M059J (cell line): ENCODE measurements at places on chromosomes 7 and 10.
A peak's percentile ranks its signal among the peaks of the same experiment; 100 is the strongest.

DNA sequence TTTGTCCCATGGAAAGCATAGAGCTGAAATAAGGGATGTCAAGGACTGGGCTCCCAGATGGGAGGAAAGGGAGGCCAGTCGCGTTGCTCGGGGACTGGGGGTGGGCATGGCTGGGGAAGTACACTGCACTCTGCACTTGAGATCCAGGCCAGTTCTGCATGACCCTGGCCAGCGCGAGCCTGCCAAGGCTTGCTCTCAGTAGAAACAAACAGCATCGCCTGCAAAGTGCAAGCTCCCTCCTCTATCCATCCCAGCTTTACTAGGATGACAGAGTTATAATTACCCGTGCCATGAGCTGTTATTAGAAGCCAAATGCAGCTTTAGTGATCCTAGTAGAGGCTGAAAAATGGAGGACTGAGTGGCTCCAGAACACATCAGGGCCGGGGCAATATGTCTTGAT, 43.9 kb upstream of the PDCD4 start:
- no peak for DNase-seq

DNA sequence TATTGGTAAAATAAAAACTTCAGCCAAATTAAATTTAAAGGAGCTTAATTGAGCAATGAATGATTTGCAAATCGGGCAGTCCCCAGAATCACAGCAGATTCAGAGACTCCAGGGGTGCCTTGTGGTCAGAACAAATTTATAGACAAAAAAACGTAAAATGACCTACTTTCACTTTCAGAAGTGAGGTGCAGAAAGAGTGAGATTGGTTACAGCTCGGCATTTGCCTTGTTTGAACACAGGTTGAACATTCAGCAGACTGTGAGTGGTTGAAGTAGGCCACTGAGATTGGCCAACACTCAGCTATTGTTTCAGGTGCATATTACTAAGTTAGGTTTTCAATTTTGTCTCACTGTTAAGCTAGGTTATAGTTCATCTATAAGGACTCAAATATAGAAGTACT, 153.4 kb downstream of the BICC1 start:
- peak; percentile 55 for DNase-seq

DNA sequence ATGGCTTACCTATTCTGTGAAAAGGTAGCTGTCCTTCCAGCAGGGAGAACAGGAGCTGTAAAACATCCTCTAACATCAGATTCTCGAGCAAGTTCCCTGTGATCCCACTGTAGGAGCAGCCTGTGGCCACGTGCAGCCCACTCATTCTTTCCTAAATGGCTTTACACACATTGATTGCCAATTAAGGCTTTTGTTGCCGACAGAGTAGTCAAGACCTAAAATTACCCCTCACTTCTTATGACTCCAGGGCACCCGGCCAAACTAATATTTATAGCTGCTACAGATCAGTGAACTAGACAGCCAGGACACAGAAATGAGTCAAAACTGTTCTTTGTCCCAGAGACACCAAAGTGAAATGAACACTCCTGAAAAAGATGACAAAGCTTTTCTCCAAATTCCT, 832.1 kb downstream of the SORCS3 start:
- DNase-seq = no peak

- DNase-seq = no peak
These were observed 466.2 kb downstream of the TYW1 start for GRCh38 chr7:67462781-67463191.

- no peak for DNase-seq
These were observed 84.1 kb downstream of the SNX10 start for GRCh38 chr7:26375726-26376174.

- no peak for DNase-seq
These were observed 23.7 kb upstream of the RASSF4 start for GRCh38 chr10:44935966-44936295.

GRCh38 chr7:30048582-30048981, 20.4 kb downstream of the PLEKHA8 start:
- DNase-seq = no peak
